Lower lobe of right lung (tissue), 2 donors: ENCODE measurements at places on chromosomes 2 and 18. TPM values are rescaled to one million over a fixed set of nuclear protein-coding genes. Genes with fewer than 3 reads are reported as not detected.

DNA sequence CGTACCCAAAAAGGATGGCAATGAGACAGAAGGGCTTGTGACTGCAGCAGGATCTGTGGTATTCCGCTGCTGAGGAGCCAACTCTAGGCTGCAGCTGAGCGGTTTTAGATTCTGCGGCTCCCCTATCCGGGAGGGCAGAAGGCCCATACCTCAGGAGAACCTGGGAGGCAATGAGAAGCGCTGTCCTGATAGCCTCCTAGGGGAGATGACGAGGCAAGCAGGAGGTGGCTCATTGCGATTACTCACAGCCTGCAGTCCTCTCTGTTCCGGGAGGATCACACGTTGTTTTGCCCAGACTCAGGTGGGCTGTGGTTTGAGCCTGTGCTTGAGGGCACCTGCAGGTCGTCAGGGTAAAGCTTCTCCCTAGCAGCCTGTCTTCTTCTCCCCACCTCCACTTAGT is 65.1 kb downstream of the COA5 start:
- no peak for DNase-seq

- DNase-seq, result no peak
Measured at GRCh38 chr18:71036783-71037182, 747.9 kb downstream of the SOCS6 start.

GRCh38 chr18:10409041-10409440 is 45.4 kb upstream of the APCDD1 start:
- no peak for DNase-seq

DNA sequence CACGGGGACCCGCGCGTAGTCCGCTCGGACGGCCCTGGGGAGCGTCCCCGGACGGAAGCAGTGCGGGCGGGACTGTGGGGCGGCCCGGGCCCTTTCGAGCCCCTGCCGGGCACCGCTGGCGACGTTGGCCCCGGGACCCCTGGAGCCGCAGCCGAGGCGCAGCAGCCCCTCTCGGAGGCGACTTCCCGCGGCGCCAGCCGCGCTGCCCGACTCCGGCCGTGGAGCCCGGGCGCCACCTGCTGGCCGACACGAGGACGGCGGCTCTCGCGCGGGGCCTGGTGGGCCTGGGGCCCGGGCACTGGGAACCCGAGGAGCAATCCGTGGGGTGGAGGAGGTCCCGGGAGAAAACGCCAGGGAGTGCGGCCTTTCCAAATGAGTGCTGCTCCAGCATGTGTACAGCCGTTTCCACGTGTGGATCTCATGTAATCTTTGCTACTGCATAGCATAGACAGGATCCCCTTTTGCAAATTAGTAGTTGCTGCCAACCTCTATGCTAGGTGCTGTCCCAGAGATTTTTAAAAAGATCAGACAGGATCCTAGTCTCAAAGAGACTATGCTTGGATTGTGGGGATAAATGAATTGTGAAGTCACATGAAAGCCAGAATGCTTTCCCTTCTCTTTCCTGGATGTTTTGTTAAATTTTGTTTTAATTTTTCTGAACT is 4.0 kb downstream of the ID2 start:
- peak; percentile 81 for DNase-seq

GRCh38 chr2:176934869-176935415 is 277.7 kb upstream of the HNRNPA3 start:
- no peak for DNase-seq

The MYOM1 gene
- 5.0 TPM for total RNA-seq

DNA sequence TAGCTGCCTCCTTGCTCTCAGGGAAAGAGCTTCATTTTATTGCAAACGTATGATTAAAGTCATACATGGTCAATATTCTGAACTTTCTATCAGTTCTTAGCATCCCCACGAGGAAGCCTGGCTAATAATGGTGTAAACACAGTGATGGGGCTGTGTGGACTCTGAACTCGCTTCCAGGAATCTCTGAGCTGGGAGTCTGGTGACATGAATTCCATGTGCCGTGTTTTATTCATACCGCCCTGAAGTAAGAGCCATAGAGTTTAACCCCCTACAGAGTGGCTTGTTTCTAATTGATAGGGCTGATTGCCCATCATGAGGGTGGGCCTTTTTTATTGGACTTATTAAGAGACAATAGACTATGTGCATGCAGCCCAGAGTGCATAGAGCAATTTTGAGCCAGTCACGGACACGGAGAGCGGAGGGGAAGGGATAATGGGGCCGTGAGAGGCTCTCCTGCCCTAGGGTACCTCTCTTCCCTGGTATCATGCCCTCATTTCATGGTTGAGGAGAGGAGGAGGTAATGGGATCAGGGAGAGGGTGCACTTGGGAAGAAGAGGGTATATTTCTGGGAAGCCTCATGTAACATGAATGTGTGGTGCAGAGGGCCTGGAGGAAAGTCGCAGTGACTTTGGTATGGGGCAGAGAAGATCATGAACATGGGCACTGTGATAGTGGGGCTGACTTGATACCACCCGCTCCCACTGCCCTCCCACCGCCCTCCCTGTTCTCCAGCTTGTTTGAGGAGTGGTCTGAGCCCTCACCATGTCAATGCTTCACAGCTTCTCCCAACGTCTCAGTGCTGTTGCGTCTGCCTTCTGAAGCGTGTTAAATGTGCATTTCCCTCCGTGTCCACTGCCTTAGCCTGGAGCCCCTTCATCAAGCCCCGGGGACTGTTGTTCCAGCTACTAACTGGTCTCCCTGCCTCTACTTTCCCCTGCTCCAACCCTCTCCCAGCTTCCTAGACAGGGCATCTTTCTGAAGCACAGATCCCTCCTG is 73.2 kb downstream of the IL1R2 start:
- no peak for DNase-seq

DNA sequence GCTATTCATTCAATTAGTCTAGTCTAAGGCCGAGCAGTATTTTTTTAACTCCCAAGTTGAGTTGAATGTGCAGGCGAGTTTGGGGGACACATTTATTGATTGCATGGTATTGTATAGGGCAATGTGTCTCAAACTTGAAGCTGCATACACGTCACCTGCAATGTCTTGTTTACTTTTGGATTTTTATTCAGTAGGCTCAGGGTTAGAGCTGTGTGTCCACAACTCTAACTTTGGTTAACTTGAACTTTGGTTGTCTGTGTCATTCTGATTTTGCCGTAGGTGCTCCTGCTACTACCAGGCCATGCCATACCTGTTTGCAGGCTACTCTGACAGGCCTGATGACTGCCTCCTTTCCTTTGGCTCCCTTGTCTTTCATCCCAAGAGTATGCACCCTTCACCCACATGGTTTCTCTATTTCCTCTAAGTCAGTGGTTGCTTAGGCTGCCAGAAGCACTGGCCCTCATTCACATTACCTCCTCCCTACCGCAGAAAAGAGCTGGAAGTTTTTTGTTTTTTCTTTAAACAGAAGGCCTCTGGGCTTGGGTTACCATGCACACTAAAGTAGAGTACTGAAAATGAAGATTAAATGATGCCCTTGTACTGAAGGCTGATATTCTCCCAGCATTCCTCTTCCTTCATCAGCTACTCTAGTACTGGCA is 219.4 kb upstream of the SPOPL start:
- no peak for DNase-seq

- peak; percentile 44 for DNase-seq
Measured at GRCh38 chr2:237885931-237886684, 26.7 kb downstream of the RAMP1 start.

The FAM210A gene
- 9.2 TPM for total RNA-seq

DNA sequence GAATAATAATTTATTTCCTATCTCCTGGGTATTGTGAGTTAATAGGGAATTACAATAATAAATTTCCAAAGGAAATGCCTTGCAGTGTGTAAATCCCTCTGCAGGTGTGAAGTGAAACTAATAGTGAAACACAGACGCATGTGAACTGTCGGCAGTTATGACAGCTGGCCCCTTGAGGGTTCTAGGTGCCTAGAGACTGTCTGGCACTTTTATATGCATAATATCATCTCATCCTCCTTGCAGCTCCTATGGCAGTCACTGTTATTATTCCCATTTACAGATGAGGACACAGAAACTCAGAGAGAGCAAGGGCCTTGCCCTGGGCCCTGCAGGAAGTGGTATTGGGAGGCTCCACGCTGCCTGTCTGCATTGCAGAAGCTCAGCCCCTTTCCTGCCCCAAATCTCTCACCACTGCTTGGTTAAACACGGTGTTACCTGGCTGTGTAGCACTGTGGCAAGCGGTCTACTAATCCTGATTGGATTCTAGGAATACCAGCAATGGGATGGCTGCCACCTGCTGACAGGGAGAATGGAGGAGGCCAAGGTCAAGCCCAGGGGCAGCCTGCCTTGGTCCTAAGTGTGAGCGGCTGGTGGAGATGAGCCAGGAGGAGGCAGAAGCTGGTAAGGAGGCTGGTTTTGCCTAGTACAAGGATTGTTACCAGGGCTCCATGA is 32.8 kb upstream of the ACKR3 start:
- no peak for DNase-seq

GRCh38 chr2:219798430-219798829 is 171.0 kb downstream of the SLC4A3 start:
- no peak for DNase-seq

GRCh38 chr2:122028371-122029100 is 273.1 kb downstream of the TSN start:
- no peak for DNase-seq

DNA sequence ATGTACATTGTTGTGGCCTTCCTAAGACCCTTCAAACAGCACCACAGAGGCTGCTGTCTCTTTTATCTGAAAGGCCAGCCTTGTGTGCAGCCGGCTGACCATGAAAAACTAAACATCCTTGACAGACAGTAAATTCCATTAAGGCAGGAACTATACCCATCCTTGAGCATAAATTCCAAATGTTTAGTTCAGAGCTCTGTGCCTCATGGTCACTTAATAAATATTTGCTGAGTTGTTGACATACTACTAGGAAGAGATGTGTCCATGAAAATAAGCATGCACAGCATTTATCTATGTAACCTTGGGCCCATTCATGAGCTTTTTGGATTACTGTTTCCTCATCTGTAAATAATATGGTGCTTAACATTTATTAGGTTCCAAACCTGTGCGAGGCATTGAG is 424.8 kb downstream of the HRH4 start:
- no peak for DNase-seq

DNA sequence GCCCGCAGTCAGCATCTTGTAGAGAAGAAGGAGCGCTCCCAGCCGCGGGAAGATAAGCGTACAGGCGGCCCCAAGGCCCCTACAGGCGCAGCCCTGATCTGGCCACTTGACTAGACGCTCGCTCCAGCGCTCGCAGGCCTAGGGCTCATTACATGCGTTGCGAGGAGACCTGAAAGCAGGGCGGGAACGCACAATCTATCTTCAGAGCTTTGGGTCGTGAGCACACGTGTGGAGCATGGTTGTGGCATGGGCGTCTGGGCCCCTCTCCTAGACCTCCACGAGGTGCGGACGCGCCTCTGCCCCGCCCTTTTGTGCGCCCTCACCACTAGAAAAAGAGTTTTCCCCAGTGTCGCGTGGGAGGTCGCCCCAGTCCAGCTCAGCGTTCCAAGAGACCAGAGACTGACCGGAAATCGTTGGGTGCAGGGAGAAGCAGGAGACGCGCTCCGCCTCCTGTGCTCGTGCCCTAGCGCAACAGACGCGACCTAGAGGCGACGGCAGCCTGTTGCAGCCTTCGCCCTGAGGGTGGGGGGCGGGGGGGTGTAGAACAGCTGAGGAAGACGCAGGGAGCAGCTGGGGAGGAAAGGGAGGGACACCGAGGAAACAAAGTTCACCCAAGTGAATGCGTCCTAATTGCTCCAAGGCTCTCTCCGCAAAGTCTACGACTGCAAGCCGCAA is 12.6 kb downstream of the NR4A2 start:
- peak; percentile 75 for DNase-seq

The IL36G gene
- total RNA-seq, result not detected

The FAHD2B gene
- total RNA-seq, result 11.8 TPM

DNA sequence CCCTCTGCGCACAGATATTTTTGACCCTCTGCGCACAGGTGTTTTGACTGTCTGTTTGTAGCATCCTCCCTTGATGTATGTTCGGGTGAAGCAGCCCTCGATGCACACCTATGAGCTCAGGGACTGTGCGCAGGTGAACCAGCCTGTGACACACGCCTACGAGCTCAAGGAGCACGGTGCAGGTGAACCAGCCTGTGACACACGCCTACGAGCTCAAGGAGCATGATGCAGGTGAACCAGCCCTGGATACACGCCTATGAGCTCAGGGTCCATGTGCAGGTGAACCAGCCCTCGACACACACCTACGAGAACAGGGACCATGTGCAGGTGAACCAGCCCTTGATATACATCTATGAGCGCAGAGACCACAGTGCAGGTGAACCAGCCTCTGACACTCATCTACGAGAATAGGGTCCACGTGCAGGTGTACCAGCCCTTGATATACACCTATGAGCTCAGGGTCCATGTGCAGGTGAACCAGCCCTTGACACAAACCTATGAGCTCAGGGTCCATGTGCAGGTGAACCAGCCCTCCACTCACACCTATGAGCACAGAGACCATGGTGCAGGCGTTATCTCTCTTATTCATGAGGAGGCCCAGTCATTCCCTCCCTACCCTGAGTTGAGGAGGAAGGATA is 33.9 kb downstream of the SH3BP4 start:
- no peak for DNase-seq

DNA sequence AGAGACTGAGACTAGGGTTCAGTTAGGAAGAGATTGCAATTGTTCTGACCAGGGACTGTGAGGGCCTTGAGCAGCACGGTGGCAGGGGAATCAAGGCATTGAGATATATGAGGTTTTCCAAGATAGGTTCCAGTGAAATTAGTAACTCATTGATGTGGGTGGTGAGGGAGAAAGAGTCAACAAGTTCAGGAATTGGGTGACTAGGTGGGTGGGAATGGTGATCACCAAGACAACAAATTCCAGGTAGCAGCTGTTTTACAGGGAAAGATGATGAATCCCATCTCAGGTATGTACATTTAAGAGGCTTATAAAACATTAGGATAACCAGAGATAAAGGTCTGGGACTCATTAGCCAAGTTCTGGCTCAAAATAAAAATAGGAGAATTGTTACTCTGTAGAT is 251.5 kb upstream of the MGAT5 start:
- no peak for DNase-seq

GRCh38 chr2:84972207-84972783 is 1.3 kb downstream of the KCMF1 start:
- DNase-seq, result no peak
